ENCODE measurements at places on chromosomes 5 and 9.

DNA sequence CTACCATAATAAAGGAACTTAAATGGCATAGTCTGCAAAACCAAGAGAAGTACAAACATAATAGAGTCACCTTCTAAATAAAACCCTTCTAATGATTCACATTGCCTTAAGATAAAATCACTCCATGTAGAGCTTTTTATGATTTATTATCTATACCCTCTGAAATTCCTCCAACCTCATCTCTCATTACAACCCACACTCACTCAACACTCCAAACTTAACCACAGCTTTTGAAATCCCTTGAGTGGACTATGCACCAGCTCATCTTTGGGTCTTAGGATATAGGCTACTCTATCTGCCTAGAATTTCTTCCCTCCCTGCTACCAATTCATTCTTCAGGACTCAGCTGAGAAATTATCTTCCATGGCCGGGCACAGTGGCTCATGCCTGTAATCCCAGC is 122.5 kb downstream of the CETN3 start:
- no peak for DNase-seq

DNA sequence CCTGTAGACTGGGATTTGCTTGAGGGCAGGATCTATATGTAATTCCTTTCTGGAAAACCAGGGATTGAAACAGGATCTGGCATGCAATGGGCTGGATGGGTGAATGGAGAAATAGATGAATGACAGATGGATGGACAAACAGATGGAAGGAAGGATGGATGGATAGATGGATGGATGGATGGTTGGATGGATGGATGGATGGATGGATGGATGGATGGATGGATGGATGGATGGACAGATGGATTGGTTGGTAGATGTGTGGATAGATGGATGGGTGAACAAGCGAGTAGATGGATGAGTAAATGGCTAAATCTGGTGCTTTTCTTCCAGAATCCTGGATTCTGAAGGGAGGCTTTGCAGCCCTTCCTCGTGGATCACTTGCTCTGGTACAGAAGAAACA is 162.5 kb upstream of the SMIM23 start:
- DNase-seq, result no peak

GRCh38 chr5:112555197-112555596 is 136.1 kb upstream of the EPB41L4A start:
- DNase-seq, result no peak

GRCh38 chr5:124661317-124662141 is 84.9 kb downstream of the ZNF608 start:
- DNase-seq, result no peak

DNA sequence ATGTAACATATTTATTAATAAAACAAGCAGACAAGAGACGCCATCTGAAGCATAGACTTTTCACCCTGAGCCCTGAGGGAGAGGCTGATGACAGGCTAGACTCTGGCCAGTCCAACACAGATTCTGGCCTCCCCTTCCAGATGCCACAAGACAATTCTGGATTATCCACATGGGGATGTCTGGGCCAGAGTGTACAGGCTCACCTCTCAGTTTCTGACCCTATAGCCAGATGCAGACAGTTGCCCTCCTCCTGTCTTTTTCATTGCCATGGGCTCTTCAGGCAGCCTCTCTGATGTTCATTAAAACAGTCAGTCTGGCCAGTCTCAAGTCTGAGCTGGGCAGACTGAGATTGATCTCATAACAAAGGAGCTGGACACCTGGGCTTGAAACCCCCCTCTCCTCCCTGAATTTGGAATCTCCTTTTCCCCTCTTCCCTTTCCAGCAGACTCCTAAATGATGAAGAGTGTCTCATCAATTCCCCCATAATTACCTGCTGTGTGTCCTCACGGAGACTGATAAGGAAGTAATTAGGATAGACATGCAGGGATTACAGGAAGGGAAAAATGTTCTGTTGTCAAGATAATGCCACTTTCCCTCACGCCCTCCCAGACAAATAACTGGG is 89.6 kb downstream of the ASTN2 start:
- no peak for DNase-seq

DNA sequence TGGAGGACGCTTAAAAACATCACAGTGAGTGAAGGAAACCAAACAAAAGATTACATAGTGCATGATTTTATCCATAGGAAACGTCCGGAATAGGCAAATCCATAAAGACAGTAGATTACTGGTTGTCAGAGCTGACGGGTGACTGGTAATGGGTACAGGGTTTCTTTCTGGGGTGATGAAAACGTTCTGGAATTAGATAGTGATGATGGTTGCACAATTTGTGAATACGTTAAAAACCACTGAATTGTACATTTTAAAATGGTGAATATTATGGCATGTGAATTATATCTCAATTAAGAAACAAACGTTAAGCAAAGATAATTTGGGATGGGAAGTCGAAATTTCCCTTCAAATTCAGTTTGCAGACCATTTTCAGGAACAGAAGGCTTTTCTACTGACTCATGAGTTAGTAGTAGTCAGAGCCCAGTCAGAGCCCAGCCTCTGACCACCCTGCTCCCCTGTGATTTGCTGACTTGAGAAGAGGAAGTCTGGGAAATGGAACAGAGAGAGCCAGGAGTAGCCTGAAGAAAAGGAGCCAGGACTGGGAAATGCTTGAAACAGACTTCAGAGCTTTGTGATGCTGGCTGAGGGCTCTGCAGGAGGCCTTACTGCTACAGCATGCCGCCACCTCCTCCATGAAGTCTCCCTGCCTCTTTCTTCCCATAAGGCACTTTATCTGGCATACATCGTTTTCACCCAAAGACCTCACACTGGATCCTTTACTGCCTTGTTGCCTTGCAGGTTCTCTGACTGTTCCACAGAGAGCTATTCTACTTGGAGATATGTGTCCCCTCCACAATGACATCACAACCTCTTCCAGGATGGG is 46.4 kb upstream of the CTNNA1 start:
- DNase-seq, result no peak

DNA sequence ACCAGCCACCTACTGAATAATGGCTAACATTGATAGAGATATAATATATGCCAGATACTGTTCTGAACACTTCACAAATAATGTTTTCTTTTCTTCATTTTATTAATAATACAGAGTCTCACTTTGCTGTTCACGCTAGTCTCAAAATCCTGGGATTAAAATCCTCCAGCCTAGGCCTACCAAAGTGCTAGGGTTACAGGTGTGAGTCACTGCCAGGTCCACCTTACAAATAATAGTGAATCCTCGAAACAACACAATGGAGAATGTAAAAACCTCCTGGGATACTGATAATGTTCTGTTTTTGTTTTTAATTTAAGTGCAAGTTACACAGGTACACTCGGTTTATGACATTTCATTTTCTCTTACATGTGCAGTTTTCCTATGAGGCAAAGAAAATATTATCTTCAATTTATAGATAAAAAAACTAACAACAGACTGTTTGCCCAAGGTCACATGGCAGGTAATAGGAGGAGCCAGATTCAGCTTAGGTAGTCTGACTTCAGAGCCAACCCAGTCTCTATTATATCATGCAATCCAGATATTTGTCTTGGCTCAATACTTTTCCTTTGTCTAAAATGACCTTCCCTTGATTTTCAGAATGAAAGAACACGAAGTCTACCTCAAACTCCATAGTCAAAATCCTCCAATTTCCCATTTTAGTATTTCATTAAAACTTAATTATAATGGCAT is 7.8 kb downstream of the ZFR start:
- DNase-seq, result no peak

DNA sequence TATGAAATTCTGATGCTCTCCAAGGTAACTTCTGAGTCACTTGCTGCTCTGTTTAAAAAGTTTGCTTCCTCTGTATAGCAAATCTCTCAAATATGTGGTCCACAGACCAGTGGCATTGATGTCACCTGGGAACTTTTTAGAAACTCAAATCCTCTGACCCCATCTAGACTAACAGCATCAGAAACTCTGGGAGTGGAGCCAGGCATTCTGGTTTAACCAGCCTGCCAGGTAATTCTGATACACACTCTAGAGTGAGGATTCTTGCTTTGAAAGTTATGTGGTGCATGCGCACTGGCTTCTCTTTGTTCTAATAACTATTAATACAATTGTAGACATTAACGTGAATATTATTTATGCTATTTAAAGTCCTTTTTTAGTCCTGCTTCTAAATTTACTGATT is 298.1 kb downstream of the SLF1 start:
- DNase-seq, result no peak

GRCh38 chr9:137880160-137880975 is 2.8 kb downstream of the CACNA1B start:
- no peak for DNase-seq

- no peak for DNase-seq
Measured at GRCh38 chr9:80204054-80204453, 632.3 kb downstream of the TLE4 start.

- no peak for DNase-seq
Measured at GRCh38 chr5:136133222-136133921, 727 bp downstream of the SMAD5 start.

DNA sequence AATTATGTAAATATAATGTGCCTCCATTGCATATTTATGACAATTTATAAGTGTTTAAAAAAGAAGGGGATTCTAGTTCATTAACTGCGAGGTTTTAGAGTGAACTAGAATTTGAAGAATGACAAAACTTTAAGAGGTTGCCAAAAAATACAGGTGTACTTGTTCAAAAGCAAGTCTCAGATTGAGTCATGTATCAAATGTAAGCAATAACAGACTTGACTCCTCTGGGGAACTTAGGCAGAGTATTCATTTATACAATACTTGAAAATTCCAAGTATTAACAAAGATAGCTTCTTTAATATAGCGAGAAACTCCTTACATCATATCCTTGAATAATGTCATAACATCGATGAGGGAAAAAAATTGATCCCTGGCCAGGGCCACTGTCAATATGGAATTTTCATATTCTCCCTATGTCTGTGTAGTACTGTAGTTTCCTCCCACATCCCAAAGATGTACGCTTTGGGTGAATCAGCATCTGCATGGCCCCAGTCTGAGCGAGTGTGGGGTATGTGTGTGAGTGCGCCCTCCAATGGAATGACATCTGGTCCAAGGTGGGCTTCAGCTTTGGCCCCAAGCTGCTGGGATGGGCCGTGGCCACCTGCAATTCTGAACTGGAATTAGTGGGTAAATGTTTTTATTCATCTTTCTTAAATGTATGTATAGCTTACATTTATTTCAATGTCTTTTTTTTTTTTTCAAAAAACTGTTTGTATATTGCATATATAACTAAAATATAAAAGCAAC is 70.1 kb downstream of the RIC1 start:
- no peak for DNase-seq

GRCh38 chr9:131838530-131839280 is 98.8 kb upstream of the RAPGEF1 start:
- DNase-seq, result no peak

DNA sequence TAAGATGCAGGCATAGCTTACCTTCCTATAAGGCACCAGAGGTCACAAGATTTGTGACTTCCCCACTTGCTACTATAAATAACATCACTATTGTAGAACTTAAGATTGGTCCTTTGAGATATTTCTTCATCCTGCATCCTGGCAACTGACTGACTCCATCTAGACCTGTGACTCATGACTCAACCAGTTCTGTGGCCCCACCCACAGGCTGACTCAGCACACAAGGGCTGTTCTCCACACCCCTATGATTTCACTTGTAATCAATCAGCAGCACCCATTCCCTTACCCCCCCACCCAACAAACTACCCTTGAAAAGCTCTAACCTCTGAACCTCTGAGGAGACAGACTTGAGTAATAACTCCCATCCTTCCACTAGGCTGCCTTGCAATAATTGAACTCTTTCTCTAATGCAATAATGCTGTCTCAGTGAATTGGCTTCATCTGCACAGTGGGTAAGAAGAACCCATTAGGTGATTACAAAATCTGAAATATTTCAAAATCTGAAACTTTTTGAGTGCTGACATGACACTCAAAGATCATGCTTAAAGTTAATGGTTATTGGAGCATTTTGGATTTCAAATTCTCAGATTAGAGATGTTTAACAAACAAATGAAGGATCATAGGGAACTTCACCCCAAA is 296.7 kb downstream of the ARL15 start:
- no peak for DNase-seq

DNA sequence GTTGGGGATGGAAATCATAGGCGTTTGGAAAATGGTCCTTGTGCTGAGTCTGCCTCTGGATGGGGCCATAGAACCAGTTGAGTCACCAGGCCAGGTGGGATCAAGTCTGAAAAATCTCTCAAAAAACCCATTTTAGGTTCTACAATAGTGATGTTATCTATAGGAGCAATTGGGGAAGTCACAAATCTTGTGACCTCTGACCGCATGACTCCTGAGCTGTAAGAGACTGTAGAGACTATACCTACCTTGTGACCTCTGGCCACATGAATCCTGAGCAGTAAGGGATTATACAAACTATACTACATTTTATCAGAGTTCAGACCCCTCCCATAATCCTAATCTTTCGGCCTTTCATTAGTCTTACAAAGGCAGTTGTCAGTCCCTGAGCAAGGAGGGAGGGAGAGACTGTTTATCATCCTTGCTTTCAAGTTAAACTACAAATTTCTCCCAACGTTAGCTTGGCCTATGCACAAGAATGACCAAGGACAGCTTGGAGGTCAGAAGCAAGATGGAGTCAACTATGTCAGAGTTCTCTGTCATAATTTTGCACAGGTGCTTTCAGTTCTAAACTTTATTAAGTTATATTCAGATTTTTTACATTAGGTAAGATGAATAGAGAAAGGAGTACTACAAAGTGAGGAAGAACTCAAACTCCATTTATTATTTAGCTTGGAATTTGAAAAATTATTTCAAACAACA is 11.5 kb upstream of the JMY start:
- DNase-seq, result no peak

DNA sequence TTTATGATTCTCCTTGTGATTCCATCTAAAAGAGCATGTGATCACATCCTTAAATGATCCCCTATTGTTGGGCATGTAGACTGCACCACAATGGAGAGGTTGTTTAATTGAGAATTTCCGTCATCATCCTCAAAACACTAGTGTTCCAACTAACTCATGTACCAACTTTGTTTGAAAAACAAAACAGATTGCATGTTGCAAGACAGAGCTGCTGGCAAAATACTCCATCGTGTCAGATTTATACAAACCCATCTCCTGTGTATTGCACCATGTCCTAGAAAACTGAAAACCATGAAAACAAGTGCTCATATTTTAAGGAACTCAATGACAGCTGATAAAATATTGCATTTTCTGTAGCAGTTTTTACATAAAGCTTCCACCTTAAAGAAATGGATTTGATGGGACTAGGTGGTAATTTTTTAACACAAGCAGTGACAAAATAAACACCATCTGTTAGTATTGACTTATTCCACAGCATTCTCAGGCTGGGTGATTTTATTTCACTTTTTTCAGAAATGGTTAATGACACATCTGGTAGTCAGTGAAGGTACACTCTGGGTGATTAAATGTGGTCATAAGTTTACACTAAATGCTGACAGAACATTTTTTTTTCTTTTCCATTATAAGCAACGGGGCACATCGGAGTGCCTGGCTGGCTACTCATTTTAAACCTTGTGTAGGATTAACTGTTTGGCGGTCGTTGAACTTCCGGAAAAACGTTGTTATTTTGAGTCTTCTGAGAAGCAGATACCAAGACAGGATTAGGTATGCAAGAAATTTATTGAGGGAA is 602.9 kb upstream of the WWC1 start:
- no peak for DNase-seq
